ENCODE measurements at places on chromosomes 2 and 18.
A peak's percentile ranks its signal among the peaks of the same experiment; 100 is the strongest.

DNA sequence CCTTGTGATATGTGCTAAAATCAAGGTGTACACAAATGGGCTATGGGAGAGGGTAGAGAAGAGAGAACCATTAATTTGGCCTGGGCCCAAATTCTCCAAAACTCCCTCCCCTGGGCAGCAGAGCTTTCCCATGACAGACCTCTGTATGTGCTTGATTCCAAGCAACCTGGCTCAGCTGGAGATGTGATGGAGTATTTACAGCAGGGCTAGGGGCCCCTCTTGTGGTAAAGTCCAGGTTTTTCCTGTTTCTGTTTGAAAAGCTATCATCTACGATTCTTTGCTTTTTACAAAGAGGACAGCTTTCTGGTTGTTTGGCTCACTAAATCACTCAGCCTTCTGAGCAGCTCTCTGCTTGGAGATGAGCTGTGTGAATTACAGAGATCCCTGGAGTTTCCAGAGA is 40.3 kb downstream of the KCNS3 start:
- no peak for DNase-seq

- DNase-seq: no peak
Measured at GRCh38 chr2:186968277-186968676, 119.3 kb upstream of the ZSWIM2 start.

DNA sequence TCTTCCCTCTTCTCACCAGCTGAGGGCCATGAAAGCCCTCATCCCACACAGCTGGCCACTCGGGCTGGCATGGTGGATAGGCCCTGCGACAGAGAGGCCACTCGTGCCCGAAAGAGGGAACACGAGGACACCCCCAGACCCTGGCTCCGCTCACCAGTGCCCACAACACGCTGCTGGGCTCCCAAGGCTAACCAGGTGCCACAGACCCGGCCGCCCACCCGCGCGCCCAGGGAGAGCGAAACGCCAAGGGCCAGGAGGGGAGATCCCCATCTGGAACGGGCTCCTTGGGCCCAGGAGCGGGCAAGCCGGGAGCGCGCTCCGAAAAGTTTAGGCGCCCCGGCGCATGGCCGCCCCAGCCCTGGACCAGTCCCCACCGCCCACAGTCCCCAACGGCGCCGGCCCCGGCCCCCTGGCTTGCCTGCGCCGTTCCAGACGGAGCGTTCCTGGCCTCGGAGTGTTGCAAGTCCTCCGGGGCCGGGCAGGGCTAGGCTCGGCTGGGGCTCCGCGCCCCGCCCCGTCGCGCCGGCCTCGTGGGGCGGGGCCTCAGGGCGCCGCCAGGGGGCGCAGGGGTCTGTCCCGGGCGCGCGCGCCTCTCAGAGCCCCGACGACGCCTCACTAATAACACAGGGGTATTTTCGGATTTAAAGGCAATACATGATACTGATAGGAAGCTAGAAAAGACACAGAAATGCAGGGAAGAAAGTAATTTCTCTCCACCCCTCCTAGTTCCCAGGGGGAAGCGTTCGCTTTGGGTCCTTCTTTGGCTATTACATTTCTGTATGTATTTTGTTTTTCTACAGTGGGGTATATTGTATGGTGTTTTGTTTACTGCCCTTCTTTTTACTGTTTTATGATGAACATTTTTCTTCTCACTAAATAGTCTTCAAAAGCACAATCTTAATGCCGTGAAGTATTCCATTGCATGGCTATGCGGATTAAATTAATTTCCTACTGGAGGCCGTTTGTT is at the start of gene TMBIM1:
TSS of gene TMBIM1 (minus strand) at position 456 of the 967 bp plus-strand sequence. CDS start 10,362 bp downstream, outside the sequence.
- DNase-seq: peak; percentile 75

GRCh38 chr2:206936843-206937230 is 2.5 kb upstream of the CPO start:
- DNase-seq: no peak

- DNase-seq: no peak
Measured at GRCh38 chr2:14587119-14587518, 45.4 kb upstream of the LRATD1 start.

DNA sequence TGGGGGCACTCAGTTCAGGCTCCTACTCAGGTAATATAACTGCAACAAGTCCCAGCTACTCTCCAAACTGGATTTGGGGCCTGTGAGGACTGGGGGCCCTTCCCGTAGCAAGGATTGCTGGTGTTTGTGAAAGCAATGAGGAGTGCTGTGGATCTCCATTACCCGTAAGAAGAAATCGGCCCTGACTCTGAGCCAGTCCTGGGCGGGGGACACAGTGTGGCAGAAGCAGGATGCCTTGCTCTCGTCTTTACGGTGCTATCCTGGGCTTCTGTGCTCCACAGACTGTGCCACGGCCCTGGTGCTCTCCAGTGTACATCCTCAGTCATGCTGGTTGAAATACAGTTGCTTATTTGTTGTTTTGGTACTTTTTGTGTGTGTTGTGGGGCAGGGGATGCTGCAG is 172.9 kb downstream of the NDUFA10 start:
- DNase-seq: no peak
